ENCODE measurements at places on chromosomes 4 and X.

DNA sequence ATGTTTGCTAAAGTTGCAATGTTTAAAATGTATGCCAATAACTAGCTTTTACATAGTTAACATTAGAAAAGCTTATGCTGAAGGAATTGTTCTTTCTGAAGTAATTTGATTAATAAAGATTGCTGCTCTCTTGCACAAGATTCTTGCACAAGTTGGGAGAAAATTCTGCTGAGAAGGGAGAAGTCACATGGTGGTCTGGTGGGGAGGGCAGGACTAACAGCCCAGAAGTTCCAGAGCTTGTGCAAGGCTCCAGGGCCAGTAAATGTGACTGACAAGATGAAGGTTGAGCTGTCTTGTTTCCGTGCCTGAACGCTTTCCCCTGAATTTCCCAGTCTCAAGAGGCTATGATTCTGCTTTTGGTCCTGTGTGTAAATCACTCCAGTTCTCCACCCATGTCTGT is 112.9 kb upstream of the VCX start:
- DNase-seq, result no peak

GRCh38 chr4:182133033-182133432 is 110.2 kb upstream of the TENM3 start:
- no peak for DNase-seq

GRCh38 chrX:118108304-118108703 is 8.3 kb downstream of the KLHL13 start:
- DNase-seq, result no peak

GRCh38 chr4:108850219-108850649 is 87.4 kb upstream of the ETNPPL start:
- no peak for DNase-seq

GRCh38 chr4:10761903-10762302 is 77.3 kb upstream of the CLNK start:
- no peak for DNase-seq

- DNase-seq, result no peak
These were observed 493 bp upstream of the UCHL1 start for GRCh38 chr4:41256131-41256739.

DNA sequence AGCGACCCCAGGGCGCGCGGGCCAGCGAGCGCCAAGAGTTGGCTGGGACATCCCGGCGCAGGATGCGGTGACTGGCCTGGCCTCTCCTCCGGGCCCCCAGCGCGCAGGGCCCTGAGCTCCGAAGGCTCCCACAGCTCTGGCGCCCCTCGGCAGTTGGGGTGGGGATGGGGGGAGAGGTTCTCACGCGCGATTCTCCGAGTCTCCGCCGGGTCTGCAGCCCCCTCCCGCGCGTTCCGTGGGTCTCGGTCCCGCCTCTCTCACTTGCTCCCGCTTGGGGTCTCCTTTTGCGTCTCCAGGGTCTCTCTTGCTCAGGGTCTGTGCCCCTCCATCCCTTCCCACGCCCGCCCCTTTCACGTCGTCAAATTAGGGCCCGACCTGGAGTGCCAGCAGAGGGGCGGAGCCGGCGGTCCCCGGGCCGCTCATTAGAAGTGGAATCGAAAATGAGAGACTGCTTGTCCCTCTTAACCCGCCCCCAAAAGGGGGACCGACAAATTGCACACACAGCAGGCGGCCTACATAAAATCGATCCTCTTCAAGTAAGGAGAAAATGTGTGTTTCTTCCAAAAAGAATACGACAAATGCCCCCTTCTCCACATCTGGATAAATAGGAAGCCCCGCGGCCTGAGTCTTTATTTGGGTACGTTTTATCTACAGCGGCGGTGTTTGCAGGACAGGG is 877 bp upstream of the NKX1-1 start:
- DNase-seq, result no peak

GRCh38 chr4:67292045-67292444 is 253.3 kb downstream of the CENPC start:
- DNase-seq, result no peak

DNA sequence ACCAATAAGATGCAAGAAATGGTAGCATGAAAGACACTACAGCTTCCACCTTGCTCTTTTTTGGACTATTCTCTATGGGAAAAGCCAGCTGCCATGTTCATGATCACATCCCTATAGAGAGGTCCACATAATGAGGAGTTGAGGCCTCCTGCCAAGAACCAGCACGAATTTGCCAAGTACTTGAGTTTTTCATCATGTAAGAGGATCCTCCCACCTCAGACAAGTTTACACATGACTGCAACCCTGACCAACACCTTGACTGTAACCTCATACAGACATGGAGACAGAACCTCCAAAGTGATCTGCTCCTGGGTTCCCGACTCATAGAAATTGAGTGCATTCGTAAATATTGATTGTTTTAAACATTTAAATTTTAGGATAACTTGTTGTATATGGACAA is 135.2 kb upstream of the TSPAN5 start:
- DNase-seq, result no peak

GRCh38 chr4:100576570-100576969 is 58.7 kb upstream of the EMCN start:
- DNase-seq, result no peak

DNA sequence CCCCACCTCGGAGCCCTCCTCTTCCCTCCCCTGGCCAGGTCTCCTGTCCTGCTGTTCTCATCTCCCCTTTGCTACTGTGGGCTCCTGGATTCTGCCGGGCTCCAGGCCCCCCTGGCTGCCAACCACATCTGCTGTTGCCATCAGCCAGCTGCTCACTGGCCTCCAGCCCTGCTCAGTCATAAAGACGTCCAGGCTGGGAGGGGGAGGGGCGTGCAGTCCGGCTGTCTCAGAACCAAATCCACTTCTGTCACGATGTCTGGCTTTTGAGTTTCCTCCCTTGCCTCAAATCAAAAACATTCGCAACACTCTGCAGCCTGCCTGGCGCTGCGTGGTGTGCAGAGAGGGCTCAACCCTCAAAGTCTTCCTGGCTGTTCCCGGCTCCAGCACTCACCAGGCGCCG is 7.1 kb downstream of the RASL11B start:
- DNase-seq, result no peak

DNA sequence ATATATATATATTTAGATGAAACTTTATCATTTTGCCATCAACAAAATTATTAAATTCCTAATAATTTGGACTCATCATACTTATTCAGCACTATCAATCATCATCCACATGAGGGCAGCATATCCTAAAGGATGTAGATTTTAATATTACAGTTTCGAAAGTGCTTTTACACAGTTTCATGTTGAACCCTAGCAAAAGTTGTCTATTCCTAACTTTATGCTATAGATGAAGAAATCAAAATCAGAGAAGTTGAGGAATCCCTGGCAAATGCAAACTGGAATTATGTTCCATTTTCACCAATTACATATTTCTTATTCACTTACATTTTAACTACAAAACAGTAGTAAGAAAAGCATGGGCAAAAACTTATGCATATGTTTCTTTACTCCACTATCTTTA is 36.6 kb upstream of the UGT2A1 start:
- DNase-seq, result no peak

DNA sequence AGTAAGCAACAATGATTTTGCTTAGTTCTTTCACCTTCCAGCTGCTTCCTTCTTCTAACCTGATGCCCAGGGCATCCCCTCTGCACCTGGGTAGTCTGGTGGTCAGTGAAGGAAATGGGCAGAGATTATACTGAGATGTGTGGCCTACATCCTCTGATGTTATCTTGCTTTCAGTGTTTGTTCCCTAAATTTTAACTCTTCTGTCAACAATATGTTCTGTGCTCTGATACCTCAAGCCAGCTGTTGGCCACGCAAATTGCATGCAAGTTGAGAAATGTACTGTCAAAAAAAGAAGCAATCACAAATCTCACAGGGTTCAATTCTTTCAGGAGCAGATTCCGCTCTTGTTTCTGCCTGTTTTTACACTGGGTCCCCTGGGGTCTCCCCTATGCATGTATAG is 73.8 kb downstream of the FBXW7 start:
- DNase-seq, result no peak

GRCh38 chrX:140206657-140207056 is 241.3 kb upstream of the CXorf66 start:
- no peak for DNase-seq

DNA sequence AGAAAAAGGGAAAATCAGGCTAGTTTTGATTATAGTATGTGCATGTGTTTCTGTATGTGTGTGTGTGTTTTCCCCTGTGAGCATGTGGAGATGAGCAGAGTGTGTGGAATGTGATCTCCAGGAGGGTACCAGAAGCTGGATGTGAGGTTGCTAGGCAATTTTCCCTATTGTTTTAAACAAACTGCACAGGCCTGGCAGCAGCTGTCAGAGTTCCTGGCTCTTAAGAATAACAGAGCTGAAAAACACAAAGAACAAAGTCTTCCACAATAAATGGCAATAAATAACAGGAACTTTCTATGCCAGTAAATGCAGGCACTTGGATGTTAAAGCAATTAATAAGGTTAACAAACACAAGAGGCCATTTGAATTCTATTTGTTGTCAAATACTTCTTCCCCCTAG is 344.6 kb upstream of the CTSO start:
- DNase-seq, result no peak

DNA sequence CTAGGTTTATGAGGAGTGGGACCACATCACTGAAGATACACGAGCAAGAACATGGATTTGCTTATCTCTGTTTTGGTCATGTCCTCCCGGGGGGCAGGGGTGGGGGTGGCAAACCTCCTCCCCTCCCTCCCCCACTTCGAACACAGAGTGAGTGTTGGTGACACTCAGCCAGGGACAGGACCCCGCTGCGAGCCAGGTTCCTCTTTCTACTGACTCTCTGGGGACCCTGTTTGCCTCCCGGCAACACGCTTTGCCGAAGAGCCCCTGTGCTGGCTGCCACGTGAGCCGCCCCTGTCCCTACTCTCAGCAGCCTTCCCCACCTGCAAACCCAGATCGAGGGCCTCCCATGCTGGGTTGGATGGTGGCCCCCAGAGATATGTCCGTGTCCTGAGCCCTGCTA is 34.7 kb downstream of the P2RY8 start:
- DNase-seq, result no peak

DNA sequence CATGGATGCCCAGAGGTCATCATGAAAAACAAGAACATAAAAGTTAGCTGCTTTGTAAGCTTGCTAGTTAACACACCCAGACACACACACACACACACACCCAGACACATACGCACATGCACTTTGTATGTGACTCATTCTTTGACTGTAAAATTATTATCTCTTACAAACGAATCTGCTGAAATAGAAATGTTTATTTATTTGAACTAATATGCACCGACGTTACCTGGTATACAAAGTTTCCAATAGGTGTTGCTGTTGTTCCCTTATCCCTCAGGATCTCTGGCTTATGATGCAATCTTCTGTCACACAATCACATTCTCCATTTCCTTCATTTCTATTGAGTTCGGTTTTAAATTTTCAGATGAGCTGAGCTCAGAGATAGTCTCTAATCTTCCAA is 209.3 kb downstream of the PTTG2 start:
- no peak for DNase-seq

- no peak for DNase-seq
These were observed 38.0 kb upstream of the SPON2 start for GRCh38 chr4:1210241-1210841.

DNA sequence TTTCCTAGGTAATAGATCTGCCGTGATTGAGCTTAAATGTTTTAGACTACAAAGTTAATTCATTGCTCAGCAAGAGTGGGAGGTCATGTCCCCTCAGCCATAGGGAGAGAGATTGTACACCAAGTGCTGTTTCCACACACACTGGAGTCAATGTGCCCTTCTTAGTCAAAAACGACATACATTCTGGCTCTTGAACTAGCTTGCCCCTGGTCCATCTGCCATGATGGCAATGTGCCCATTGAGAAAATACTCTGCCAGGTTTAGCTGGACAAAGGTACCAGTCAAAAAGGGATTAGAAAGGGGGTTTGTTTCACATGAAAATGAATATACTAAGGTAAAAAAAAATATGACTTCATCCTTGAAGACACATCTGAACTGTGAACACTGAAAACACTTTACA is 377.1 kb upstream of the ADGRL3 start:
- DNase-seq, result no peak

DNA sequence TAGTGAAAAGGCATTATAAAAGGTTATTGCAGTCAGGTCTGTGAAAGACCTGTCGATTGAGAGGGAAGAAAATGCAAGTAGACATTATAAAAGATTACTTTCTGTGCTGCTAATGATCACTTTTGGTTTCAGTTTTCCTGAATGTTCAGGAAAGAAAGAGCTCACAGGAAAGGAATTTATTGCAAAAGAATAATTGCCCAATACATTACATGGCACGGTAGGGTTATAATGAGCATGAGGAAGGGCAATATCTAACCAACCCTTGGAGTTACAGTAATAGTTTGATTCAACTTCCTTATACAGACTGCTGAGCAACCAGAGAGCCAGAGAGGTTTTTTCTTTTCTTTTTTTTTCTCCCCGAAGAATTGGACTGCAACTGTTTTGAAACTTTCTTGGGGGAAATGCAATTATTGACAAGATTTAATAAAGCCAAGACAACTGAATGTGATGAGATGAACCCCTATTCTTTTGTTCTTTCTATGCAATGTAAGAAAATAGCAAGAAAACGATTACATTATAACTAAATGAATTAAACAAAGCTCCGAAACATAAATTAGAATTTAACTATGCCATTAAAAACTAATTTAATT is 247.0 kb downstream of the C4orf33 start:
- no peak for DNase-seq

- no peak for DNase-seq
These were observed 102.4 kb downstream of the CPE start for GRCh38 chr4:165481053-165481835.

DNA sequence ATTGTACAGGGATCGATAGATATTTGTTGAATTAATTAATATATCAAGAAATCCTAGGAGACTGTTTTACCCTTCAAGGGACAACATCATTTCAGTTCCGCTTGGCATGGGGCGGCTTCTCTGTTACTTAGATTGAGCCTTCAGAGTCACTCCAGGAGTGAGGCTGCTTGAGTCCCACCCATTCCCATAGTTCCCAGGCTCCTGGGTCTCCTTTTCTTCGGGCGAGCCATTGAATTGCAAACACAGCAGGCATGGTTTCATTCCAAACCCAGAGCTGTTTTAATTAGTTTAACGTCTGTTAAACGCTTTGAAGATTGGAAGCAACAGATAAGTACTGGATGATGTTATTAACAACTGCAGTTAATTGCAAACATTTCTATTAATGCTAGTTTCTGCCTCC is 571 bp upstream of the EDA start:
- DNase-seq, result no peak

DNA sequence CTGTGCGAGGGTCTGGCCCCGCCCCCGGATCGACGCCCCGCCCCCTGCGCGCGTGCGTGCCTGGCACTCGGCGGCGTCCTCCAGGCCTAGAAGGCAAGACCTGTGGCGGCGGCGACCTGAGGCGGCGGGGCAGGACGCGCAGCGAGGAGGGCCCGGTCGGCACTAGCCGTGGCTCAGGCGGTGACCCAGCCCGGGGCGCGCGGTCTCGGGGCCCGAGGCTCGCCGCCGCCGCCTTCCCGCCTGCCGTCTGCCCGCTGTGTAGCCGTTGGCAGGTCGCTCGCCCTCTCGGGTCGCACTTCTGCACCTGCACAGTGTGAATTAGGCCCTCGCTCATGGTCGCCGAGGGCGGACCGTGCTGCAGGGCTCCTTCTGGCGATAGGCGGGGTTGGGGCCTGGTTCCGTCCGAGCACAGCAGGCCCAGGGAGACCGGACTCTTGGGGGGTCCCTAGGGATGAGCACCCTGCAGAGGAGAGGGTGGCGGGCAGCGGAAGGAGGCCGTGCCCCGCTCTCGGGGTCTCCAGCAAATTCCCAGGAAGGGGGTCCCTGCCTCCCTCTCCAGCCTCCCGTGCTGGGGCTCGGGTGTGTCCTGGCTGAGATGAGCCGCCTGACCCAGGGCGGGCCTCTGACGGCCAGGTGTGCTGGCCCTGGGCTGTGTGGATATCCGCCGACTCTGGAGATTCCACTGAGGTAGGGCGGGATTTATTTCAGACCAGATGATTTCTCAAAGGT is 557 bp upstream of the FAM53A start:
- DNase-seq, result peak; percentile 94

GRCh38 chr4:89196745-89197144 is 85.4 kb downstream of the TIGD2 start:
- no peak for DNase-seq
